ENCODE measurements at places on chromosomes 11 and 22. TPM values are rescaled to one million over a fixed set of nuclear protein-coding genes. Genes with fewer than 3 reads are reported as not detected.

Gene ADAMTS15
- total RNA-seq = 44.9 TPM

Gene RBMXL2
- total RNA-seq = not detected

Gene GRAP2
- total RNA-seq = not detected

Gene OLFML1
- total RNA-seq = 5.6 TPM

Gene MOV10L1
- total RNA-seq = 2.1 TPM

Gene SCT
- total RNA-seq = not detected

Gene GLB1L3
- not detected for total RNA-seq

Gene HBB
- not detected for total RNA-seq

Gene CASP5
- not detected for total RNA-seq

Gene SLC17A6
- not detected for total RNA-seq

Gene APOL4
- total RNA-seq = not detected

Gene KCNJ4
- total RNA-seq = not detected

Gene F2
- not detected for total RNA-seq

Gene CDKN1C
- total RNA-seq = 90.1 TPM

Gene FZD4
- total RNA-seq = 23.8 TPM

Gene DGCR6
- 1.4 TPM for total RNA-seq

Gene TREH
- total RNA-seq = not detected

Gene LRRC4C
- total RNA-seq = not detected

Gene NRXN2
- 2.9 TPM for total RNA-seq

Gene OR6X1
- total RNA-seq = not detected

Gene TRIM49B
- not detected for total RNA-seq

Gene PTPRCAP
- not detected for total RNA-seq

Gene OR52I2
- total RNA-seq = not detected

Gene MS4A12
- total RNA-seq = not detected

Gene NXPE1
- not detected for total RNA-seq

Gene NAA40
- total RNA-seq = 13.9 TPM

Gene FAM227A
- total RNA-seq = 0.90 TPM

Gene CD248
- total RNA-seq = 180 TPM

Gene PRR33
- not detected for total RNA-seq

Gene THRSP
- total RNA-seq = not detected

Gene IGLL5
- total RNA-seq = not detected

Gene NAALAD2
- total RNA-seq = 0.90 TPM

Gene ATG16L2
- 6.1 TPM for total RNA-seq

Gene ABCG4
- total RNA-seq = not detected

Gene ACO2
- total RNA-seq = 59.6 TPM

All from cardiac atrium fibroblast (primary cell).